NCI-H2107 (cell line): ENCODE measurements at places on chromosomes 7 and 10.
A peak's percentile ranks its signal among the peaks of the same experiment; 100 is the strongest.

- DNase-seq: no peak
Measured at GRCh38 chr7:92768501-92769393, 67.6 kb downstream of the CDK6 start.

DNA sequence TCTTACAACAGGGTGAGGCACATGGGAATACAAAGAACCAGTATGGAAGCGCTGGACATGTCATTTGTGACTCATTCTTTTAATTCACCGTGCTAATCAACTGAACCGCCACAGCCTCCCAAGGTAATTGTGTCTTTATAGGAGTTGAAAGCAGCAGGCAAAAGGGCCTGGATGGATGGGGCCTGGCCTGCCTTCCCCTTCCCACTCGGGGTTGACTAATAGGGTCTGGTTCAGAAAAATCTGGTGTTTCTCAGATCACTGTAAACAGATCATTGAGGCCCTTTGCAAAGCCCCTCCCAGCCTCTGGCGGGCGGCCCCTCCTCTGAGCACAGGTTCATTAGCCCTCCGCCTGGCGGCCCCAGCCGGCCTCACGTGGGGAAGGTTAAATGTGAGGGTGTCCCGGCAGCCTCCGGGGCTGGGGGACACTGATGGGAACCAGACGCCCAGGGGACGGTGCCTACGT is 100.8 kb downstream of the EBF3 start:
- no peak for DNase-seq

DNA sequence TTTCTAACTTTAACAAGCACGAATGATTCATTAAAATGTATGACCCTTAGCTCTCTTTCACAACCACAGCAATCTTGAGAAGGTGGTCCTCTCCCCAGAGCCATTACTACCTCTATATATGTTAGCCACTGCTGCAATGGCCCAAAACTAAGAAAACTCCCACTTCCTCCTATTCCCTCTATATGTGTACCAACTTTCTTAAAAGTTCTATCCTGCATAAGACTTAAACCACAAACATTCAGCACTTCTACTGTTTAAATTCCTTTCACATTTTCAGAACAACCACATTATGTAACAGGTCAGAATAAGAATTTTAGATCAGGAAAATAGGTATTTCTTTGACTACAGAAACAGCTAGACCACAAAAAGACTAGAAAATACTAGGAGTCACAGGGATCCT is 36.2 kb downstream of the WASL start:
- DNase-seq: no peak

DNA sequence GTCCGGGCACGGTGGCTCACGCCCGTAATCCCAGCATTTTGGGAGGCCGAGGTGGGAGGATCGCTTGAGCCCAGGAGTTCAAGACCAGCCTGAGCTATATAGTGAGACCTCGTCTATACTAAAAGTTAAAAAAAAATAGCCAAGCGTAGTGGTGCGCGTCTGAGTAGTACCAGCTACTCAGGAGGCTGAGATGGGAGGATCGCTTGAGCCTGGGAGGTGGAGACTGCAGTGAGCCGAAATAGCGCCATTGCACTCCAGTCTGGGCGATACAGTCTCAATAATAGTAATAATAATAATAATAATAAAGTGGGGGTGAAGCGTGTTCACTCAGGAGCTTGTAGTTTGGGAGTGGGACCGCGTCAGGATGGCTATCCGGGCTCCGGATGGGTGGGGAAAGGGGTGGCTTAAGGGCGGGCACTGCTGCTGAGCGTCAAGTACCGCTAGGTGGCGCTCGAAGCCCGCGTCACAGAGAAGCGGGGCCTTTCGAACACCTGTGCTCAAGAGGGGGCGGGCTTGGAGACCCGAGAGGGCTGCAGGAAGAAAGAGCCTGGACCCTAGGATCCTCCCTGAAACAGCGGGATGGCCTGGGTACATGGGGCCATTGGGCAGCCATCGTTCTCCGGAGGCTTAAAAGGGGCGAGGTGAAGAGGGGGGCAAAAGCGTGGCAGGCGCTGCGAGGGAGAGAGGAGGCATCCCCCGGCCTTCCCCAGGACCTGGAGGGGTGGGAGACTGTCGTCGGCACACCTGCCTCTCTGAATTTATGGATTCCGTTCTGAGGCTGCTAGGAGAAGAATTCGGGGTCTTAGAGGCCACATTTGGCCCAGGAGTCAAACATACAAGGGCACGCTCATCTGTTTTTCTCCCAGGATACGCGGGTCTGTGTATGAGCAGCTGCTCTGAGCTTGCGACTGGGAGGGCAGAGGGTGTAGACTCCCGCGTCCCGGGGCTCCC is 14.5 kb downstream of the LBX1 start:
- DNase-seq: peak; percentile 19

GRCh38 chr10:14180911-14181566 is 149.7 kb downstream of the FRMD4A start:
- no peak for DNase-seq

DNA sequence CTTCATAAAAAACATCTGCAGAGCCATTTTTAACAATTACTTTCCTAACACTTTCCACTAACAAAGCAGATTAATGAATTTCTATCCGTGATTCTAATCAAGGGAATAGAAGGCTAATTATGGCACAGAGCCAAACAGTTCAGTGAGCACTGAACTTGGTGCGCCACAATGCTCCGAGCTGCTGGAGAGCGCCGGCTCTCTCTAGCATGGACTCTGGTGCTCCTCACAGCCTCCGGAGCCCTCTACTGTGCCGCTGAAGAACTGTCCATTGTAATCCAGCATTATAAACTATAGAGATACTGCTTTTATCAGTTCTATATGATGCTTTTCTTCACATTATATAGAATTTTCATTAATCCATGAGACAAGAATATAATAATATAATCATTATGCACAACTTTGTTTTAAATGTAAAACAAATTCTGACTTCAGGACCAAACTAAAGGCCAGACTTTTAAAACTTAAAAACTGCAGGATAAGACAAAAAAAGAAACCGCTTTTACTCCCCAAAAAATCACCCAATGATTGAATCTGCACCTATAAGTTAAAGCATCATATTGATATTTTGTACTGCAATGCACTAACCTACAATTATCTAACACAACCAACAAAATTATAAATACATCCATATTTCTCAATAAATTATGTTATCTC is 123.6 kb downstream of the RNF32 start:
- peak; percentile 46 for DNase-seq

DNA sequence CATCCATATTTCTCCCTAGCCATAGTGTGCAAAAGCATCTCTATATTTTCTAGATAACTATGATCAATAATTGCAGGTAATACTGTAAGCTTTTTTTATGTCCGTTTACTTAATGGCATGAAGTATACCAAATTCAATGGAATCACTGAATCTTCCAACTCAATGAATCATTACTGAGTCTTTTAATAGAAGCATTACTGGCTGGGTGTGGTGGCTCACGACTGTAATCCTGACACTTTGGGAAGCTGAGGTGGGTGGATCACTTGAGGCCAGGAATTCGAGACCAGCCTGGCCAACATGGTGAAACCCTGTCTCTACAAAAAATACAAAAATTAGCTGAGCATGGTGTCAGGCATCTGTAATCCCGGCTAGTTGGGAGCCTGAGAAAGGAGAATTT is 372.5 kb downstream of the BMPER start:
- DNase-seq: no peak

GRCh38 chr7:157276091-157276561 is 60.7 kb upstream of the DNAJB6 start:
- no peak for DNase-seq

DNA sequence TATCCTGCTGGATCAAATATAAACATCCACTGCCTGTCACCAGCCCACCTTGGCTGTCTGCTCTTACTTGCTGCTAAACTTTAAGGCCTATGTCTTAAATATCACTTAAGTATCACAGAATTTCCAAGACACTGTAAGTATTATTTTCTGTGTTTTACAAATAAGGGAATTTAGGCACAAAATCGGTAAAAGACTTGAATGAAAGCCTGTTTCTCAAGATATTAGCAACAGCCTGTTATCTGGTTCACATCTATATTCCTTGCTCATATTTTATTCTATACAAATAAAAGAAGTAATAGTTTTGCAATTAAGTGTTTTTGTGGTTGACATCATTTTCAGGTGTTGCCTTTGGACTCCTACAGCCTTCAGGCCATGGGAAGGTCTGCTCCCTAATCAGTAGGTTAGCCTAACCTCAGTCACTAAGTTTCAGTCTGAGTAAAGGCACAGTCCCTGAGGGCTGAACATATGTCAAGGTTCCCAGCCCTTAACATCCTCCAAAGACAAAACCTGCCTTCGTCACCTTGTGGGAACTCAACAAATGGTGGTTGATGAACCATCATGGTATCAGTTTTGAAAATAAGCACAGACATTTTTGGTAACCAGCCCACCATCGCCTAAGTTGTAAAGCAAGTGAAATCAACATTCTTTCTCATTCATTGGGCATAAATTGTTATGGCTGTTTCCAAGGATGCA is 127.1 kb downstream of the CREB5 start:
- DNase-seq: no peak

DNA sequence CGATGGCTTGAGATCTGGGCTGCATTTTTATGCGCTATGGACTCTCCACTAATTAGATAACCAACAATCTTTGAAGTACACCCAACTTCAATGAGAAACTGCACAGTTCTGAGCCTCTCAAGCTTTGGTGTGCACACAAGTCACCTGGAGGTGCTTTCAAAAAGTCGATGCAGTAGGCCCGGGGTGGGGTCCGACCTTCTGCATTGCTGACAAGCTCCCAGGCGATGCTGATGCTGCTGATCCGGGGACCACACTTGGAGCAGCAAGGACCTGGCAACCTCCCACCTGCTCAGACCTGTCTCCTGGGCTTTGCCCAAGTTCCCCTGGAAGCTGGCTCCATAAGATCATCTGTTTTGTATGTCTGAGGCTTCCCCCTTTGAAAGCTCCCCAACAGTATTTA is 10.7 kb downstream of the KIAA1549 start:
- DNase-seq: no peak
